ENCODE measurements at places on chromosomes 3 and 15.

GRCh38 chr3:15198686-15199085 lies 7.4 kb upstream of the CAPN7 start:
- DNase-seq = no peak

DNA sequence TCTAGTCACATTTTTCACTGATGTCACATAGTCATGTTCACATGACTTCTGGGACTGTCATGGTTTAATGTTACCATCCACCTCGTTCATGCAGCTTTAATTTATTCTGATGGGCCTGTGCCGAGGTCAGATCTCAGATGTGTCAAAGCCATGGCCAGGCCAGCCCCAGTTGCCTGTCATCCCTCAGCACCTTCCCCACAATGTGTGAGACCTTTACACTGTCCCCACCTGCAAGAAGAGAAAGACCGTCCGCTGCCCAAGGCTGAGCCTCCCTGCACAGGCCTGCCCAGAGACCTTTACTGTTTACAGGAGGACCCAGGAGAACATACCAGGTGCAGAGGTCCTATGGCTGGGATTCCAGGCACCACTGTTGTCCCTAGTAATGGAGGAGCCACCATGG lies 12.8 kb upstream of the KLF15 start:
- DNase-seq = no peak

GRCh38 chr3:93981649-93982048 lies 1.7 kb downstream of the ARL13B start:
- DNase-seq = no peak

- DNase-seq = no peak
Measured at GRCh38 chr3:184506561-184506991, 55.0 kb upstream of the EPHB3 start.

DNA sequence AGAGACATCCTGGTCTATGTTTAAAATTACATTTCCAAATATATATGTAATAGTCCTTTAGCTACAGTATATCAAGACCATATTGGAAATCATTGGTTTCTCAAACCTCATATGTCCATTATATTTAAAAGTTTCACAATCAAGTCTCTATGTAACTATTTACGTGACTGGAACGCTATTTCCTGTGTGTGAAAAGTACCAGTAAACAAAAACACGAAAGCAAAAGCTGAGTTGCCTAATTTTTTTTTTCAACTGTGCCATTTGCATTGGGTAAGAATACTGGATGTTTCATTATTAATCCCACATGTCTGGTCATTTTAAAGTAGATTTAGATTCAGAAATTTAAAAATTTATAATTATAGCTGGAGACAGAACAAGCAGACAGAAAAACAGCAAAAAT lies 381.4 kb downstream of the TBC1D5 start:
- no peak for DNase-seq

DNA sequence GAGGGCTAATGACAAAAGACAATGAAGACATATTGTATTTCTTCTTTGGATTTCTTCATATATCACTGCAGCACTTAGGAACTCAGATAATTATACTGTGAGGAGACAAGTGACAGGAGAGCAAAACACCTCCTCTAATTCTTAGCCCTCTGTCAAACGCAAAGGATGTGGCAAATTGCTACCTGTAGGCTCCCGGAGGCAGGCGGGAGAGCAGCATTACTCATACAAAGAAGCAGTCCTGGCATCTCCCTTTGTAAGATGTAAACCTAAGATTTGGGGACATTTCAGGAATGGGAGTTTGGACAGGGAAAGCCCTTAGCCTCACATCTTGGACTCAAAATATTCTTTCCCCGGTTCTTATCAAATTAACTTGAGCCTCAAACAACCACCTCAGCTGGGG lies 460.8 kb downstream of the SOX2 start:
- peak; percentile 2 for DNase-seq

- DNase-seq = peak; percentile 82
Measured at GRCh38 chr3:64533617-64534317, 154.0 kb downstream of the ADAMTS9 start.

- no peak for DNase-seq
Measured at GRCh38 chr3:138824114-138824506, 10.6 kb downstream of the PIK3CB start.

GRCh38 chr15:59536553-59536952 lies 75.0 kb upstream of the GCNT3 start:
- DNase-seq = no peak

DNA sequence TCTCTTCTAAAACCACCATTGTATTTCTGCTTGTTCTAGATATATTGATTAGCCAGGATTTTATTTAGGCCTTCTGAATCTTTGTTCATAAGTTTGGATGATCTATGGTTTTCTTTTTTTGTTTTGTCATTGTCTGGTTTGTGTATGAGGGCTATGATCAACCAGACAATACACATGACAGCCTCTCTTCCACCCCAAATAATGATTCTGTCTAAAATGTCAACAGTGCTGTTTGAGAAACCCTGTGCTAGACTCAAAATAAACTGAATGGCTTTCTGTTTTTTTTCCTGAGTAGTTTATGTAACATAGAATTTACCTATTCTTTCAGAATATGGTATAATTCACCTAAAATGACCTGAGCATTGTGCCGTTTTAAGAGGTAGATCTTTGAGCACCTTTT lies 66.1 kb downstream of the PLCL2 start:
- DNase-seq = no peak
